ENCODE measurements at places on chromosomes 1 and 21. TPM values are rescaled to one million over a fixed set of nuclear protein-coding genes. Genes with fewer than 3 reads are reported as not detected.

Gene CNST
- 6.7 TPM for polyA plus RNA-seq

DNA sequence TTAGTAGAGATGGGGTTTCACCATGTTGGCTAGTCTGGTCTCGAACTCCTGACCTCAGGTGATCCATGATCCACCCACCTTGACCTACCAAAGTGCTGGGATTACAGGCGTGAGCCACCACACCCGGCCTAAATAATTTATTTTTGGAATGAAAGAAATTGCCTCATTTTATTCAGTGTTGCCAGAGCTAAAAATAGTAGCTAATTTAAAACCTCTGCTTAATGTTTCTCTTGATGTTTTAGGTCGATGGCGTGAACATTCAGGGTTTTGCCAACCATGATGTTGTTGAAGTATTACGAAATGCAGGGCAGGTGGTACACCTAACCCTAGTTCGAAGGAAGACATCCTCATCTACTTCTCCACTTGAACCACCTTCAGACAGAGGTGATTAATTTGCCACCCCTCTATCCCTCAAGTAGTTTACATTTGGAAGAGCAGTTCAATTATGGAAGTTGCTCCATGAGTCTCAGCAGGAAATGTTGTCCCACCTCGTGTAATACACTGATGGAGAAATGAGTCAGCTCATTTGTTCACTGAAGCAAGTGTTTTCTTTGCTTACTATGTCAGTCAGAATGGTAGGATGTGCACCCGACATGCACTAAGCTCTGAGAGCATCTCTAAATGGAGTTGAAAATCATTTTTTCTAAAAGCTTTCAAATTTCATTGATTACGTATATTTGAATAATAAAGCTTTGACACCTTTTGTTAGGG is 54.9 kb downstream of the PATJ start:
- no peak for DNase-seq

DNA sequence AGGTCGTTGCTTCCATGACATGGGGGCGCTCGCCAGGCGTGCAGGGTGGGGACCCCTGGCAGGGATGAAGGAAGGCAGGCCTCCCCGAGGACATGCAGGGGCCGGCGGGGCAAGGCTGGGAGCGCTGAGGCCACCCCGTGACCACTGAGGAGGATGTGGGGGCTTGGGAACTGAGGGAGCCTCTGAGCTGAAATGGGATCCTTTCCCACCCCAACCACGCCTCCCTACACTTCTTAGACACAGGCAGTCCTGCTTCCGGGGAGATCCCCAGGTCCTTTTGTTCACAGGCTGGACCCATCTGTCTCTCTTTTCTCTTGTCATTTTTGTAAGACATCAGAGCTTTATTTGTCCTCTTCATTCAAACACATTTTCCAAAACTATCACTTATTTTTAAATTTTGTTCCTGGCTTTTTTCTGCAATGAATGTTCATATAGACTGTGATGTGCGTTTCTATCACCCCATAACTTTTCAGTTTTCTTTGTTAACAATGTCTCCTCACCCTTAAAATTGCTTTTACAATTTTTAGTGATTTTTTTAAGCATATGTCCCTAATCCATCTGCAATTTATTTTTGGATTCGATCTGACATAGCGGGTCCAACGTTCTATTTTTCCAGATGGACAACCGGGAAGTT is 156.7 kb upstream of the BACE2 start:
- no peak for DNase-seq

DNA sequence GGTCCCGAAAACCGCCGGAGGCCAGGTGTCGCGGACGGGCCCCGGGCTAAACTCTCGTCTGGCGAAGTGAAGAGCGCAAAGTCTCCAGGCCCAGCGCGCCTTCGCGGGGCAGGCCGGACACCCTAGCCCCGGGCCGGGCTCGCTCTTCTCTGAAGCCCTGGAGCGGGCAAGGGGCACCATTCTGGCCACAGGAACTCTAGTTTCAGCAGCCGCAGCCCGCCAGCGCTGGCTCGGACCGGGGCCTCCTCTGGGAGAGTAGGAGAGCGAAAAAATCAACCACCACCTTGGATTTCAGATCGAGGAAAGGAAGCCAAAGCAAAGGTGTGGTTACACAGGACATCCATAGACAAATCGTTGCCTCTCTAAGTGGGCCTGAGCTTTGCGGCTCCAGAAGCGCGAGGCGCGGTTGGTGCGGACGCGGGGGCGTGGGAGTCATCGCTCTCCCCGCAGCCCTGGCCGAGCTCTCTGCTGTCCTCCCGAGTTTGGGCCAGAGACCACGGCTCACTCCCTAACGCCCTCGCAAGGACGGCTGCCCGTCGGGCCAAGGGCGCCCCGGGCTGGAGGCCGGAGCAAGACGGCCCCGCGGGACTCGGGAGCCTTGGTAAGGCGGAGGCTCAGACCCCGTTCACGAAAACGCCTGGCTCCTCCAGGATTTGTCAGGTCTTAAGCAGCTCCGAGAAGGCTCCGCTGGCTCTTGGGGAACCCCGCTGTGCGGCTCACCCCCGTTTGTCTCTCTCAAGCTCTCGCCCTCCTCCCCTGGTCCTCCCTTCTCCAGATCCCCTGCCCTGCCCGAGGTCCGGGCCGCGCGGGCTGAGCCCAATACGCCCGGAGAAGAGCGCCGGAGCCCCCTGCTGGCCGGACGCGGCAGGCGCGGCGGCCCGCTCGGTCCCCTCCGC is 132.9 kb upstream of the DPYD start:
- peak; percentile 55 for DNase-seq

Gene MAN1C1
- polyA plus RNA-seq = 10.0 TPM

Measured in stomach (tissue), 19 donors.